ENCODE measurements at places on chromosomes 7 and 10.
A peak's percentile ranks its signal among the peaks of the same experiment; 100 is the strongest.

- DNase-seq, result no peak
Observed at GRCh38 chr7:15556339-15557105, 5.3 kb downstream of the AGMO start.

- no peak for DNase-seq
Observed at GRCh38 chr10:121577568-121577967, 20.7 kb downstream of the FGFR2 start.

GRCh38 chr10:43903451-43903850 lies 254.8 kb upstream of the ZNF32 start:
- DNase-seq, result no peak

DNA sequence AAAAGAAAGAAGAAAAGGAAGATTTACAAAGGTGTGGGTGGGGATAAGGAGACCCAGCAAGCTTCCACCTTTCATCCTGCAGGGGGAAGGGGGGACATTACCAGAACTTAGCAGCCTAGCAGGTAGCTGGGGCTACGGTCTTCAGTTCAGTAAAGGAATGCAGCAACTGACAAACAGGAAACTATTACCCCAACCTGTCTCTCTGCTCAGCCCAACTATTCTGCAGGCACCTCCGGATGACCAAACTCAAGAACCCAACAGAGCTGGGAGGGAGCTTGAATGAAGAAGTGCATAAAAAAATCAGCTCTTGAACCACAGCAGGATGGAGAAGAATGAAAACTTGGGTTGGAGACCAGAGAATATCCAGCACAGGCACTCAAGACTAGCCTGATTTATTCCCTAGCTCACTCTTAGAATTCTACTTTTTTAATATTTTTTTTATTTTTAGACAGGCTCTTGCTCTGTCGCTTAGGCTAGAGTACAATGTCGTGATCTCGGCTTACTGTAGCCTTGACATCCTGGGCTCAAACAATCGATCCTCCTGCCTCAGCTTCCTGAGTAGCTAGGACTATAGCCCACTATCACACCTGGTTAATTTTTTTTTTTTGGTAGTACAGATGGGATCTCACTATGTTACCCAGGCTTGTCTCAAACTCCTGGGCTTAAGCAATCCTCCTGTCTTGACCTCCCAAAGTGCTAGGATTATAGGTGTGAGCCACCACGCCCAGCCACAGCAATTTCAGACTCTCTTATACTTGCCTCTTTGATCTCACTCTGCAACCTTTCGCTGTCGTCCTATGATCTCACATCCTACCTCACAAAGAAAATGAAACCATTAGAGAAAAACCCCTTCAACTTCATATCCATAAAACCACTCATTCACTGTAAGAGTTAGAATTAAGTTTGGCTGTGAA lies 18.5 kb upstream of the C10orf67 start:
- DNase-seq, result no peak

- DNase-seq, result no peak
Observed at GRCh38 chr7:95886501-95887090, 114.2 kb downstream of the DYNC1I1 start.

- DNase-seq, result no peak
Observed at GRCh38 chr10:2734603-2735002, 332.7 kb upstream of the PFKP start.

DNA sequence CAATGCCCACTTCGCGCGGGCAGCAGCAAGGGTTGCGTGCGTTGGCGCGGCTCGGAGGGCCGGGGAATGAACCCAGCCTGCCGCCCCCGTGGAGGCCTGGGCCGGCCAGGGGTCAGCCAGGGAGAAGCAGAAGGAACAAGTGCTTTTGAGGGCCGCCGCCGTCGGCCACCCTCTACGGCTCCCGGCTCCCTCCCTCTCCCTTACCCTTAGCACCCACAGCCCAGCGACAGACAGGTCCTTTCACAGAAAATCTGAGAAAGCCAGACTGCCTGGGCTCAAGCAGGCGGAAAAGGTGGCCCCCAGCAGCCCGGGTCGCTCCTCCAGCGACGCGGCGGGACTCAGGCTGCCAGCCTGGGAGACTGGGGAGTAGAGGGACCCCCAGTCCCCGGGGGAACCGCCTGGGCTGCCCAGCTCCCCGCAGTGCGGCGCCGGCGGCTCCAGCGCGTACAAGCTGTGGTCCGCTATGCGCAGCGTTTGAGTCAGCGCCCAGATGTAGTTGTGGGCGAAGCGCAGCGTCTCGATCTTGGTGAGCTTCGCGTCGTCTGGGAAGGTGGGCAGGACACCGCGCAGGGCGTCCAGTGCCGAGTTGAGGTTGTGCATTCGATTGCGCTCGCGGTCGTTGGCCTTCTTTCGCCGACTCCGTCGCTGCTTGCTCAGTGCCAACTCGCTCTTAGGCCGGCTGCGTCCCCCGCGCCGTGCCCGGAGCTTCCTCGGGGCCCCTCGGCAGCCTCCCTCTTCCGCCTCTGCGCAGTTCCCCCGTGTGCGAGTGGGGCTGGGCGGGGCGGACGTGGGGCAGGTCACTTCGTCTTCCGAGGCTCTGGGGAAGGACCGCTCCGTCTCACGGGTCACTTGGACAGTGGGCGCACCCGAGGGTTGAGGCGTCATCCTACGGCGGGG lies 815 bp downstream of the NEUROG3 start:
- DNase-seq, result peak; percentile 30

- no peak for DNase-seq
Observed at GRCh38 chr10:115094416-115095140, 1.4 kb downstream of the ATRNL1 start.

- no peak for DNase-seq
Observed at GRCh38 chr10:18737841-18738240, 78.6 kb downstream of the ARL5B start.

- no peak for DNase-seq
Observed at GRCh38 chr7:1341361-1342089, 108.9 kb downstream of the UNCX start.

DNA sequence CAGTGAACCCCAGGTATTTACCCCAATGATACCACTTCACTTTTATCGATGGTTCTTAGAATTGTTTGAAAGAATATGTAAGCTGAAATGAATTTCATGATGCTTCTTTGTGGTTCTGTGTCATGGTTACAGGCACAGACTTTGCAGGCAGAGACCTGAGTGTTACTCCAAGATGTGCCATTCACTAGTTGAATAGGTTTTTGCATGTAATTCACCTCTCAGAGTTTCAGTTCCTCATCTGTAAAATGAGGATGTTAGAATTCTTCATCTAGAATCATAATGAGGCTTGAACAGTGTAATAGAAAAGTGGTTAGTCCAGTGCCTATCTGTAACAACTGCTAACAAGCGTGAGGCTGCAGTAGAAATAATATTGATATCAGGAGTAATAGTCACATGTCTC lies 54.6 kb downstream of the VSTM2A start:
- DNase-seq, result no peak

- no peak for DNase-seq
Observed at GRCh38 chr10:3904419-3904960, 119.5 kb upstream of the KLF6 start.

GRCh38 chr7:10939237-10939910 lies 34.3 kb upstream of the PHF14 start:
- DNase-seq, result no peak

DNA sequence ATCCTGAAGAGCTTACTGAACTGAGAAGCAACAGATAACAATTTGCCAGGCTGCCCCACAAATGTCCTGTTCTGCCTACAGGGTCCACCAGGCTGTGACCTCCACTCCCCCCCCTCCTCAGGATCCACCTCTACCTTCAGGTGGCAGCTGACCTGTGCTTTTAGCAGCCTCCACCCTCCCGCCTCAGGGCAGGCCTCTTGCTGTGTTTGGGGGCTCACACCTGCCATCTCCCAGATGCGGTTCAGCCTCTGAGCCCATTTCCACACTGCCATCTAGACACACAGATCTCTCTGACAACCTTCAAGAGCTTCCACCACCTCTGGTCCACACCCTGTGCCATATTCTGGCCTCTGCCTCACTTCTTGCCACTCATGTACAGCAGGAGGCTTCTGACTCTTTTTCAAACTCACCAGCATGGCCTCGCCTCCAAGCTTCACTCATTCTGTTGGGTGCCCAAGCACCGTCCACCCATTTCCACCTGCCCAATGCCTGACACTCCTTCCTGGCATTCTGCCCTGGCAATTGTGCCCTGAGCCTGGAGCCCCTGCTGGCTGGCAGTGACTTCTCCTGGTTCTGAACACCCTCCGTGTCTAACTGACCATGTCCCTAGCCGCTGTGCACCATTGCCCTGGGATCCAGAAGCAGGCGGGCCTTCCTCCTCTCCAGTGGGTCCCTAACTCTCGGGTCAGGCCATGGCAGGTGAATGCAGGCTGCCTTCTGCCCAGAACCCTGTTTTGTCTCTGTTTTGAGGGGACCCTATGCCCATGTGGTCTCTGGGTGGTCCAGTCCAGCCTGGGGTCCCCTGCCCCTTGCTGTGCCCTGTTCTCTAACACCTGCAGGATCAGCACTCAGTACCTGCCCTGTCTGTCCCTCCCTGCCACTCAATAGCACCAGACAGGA lies 18.5 kb downstream of the TMEM72 start:
- no peak for DNase-seq

GRCh38 chr10:94224656-94225055 lies 138.1 kb downstream of the NOC3L start:
- no peak for DNase-seq

DNA sequence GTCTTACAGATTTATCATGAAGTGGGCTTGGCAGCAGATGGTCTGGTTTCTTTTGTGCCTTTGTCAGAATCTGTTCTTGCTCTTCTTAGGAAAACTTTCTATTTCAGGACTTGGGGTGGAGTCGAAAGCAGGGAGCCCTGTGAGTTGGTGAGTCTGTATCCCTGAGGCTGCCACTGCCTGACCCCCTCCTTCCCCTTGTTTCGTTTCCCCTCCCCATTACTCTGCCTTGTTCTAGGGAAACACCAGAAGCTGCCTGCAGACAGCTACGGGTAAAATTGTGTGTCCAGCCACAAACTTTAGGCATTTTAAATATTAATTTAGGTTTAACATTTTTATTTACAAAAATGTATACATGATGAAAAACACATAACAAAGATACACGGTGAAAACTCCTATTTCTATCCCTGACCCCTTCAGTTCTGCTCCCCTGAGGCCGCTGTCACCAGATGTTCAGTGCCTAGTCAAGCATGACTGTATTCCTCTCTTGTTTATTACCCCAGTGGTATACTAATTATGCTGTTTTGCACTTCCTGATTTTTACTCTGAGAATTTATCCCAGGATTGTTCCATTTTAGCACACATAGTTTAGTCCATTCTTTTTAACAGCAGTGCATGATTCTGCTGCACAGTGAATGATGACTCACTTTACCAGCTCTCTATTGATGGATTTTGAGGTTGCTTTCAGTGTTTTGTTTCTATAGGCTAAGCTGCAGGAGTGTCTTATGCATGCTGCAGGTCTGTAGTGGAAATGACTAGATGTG lies 9.1 kb downstream of the TSPAN14 start:
- no peak for DNase-seq

DNA sequence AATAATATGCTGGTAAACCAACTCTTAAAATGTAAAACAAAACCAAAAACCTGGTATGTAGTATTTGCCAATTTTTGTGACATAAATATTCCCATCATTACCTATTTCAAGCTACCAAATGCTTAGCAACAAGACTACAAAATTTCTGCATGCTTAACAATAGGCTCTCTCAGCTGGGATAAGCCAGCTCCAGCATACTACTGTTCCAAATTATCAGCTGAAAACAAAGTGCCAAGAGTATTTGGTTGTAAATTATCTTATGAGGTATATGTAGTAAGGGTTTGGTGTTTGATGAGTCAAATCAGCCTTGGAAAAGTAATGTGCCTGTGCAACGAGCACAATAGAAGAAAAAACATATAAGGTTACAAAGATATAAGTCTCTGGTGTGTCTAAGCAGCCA lies 263.2 kb downstream of the HGF start:
- no peak for DNase-seq

GRCh38 chr7:122651451-122651850 lies 47.5 kb downstream of the RNF133 start:
- DNase-seq, result no peak

DNA sequence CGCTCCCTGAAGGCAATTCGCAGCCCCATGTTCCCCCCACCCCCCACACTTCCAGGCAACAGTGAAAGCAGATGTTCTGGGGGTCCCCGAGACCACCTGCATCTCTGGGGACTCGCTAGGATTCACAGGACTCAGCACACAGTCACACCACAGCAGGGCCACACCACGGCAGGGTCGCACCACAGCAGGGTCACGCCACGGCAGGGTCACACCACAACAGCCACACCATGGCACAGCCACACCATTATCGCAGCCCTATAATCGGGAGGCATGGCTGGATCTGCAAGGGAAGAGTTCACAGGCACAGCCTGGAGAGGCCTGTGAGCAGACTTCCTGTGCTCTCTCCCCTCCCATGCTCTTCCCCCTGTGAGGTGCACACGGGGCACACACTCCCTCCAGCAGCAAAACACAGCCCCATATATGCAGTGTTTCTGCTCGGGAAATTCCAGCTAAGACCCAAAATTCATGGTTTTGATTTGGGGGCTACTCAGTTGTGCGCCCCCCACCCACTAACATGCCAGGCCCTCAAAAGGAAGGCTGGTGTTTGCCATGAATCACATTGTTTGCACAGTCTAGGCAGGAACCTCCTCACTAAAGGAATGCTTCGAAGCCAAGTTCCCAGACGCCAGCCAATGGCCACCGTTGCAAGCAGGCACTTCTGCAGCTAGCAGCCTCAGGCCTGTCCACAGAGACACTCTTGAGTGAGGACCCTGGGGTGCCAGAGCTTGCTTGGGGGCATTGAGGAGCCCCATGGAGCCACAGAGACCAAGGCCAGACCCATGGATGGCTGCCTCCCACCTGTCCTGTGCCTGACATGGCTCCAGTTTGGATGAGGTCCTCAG lies 7.0 kb upstream of the DPYSL4 start:
- DNase-seq, result no peak

GRCh38 chr7:28003408-28003807 lies 177.2 kb downstream of the JAZF1 start:
- DNase-seq, result no peak

DNA sequence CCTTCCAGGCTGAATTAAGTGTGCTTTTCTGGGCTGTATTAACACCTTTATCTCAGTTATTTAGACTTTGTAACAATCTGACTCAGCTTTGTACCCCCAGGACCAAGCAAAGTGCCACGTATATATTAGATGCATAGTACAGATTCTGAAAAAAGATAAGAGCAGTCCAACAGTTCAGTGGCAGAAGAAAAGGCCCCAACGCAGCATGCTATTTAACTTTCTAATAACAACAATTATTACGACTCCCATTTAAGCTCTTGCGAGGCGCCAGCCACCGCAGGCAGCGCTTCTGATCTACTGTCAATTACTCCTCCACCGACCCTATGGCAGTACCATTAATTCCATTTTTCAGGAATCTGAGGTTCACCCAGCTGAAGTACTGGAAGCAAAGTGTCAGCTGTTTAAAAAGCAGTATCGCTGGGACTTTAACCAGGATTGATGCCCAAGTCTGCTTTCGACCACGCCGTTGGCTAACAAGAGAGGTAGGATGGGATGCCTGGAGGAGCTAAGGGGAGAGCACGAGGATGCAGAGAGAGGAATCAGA lies 638 bp downstream of the LIPA start:
- DNase-seq, result no peak

DNA sequence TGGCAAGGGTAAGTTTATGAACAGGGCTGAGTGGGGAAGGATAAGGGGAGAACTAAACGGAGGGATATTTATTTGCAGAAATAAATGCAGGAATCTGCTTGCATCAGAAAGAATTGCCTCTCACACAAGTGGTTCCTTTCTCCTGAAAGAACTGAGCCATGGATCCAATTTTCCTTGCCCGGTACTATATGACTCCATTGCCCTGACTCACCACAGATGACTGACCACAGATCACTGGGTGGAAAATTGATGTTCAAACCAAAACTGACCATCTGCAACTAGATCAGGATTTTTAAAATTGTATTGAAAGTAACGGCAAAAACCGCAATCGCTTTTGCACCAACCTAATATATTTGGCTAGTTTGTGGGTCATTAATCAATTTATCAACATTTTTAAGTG lies 6.2 kb upstream of the MACC1 start:
- DNase-seq, result no peak

Data from stimulated activated effector memory CD8-positive, alpha-beta T cell treated with anti-CD3 and anti-CD28 coated beads, Interleukin-12 subunit alpha, Interleukin-12 subunit beta, amount 100 ng/mL, for 72 hours (primary cell).